ENCODE measurements at places on chromosomes 13 and 19. TPM values are rescaled to one million over a fixed set of nuclear protein-coding genes. Genes with fewer than 3 reads are reported as not detected.

DNA sequence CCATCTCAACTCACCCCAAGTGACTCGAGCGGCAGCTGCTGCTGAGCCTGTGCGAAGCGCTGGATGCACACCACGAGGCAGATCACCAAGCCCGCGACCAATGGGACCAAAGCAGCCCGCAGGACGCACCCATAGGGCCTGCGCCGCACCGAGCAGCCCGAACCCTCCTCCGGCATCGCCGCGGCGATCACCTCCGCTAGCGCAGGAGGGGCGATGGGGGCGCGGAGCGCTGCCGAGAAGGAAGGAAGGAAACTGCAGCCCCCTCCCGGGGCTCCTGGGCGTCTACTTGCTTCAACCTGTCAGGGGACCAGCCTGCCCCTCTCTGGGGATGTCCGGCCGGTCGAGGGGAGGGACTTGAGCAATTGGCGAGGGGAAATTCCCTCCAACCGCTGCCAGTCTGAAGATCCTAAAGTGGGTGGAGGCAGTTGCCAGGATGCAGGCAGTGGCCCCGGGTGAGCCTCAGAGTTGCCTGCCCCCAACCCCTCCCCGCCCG is at the start of gene CD70:
CD70 (minus strand) TSS at position 324 of the 493 bp plus-strand sequence; CDS start at position 176, 148 bp downstream.
- no peak for DNase-seq

CLIP3 gene
- 34.3 TPM for polyA plus RNA-seq

LEUTX gene
- not detected for polyA plus RNA-seq

GRCh38 chr13:54287062-54287764 is 1258.6 kb downstream of the OLFM4 start:
- no peak for DNase-seq

- DNase-seq, result no peak
These were observed 17.7 kb downstream of the PNMA8A start for GRCh38 chr19:46453661-46454060.

KLC3 gene
- 0.30 TPM for polyA plus RNA-seq

LILRA6 gene
- 0.61 TPM for polyA plus RNA-seq

- DNase-seq, result peak; percentile 65
These were observed 11.7 kb downstream of the CYTH2 start for GRCh38 chr19:48480558-48481500.

GARIN5A gene
- polyA plus RNA-seq, result 0.47 TPM

STOML3 gene
- not detected for polyA plus RNA-seq

RYR1 gene
- polyA plus RNA-seq, result 1.6 TPM

GRCh38 chr13:114118086-114118485 is 14.3 kb downstream of the RASA3 start:
- DNase-seq, result no peak

DNA sequence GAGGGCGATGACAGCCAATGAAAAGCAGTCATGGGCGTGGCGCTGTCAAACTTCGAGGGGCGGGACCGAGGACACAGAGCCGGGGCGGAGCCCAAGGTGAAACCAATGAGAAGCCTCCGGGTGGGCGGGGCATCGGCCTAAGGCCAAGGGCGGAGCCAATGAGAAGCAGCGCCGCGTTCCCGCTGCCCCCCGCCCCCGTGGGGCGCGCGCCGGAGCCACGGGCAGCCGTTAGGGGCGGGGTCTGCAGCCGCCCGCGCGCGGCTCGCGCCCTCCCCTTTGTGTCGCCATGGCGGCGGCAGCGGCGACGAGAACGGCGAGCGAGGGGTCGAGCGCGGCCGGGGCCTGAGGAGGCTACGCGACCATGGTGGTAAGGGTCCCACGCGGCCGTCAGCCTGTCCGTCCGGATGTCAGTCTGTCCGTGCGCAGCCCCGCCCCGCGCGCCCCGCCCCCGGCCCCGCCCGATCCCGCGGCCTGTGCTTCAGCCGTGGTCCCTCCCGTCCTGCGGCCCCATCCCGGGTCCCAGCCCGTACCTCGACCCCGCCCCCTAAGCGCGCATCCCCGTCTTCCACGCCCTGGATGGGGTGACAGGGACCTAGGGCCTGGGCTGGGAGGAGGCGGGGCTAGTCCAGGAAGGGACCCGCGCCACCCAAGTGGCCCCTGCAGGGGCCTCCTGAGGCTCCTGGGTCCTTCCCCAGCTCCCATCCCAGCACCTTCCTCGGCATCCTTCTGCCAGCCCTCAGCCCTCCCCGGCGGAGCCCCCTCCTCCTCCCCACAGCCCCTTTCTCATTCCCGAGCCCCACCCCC is at the start of gene ARHGAP33:
ARHGAP33 (plus strand) TSS at position 267 of the 804 bp plus-strand sequence; CDS start at position 362, 95 bp downstream.
- DNase-seq, result peak; percentile 100

- DNase-seq, result no peak
These were observed 73.1 kb downstream of the EPS15L1 start for GRCh38 chr19:16398530-16399249.

DNA sequence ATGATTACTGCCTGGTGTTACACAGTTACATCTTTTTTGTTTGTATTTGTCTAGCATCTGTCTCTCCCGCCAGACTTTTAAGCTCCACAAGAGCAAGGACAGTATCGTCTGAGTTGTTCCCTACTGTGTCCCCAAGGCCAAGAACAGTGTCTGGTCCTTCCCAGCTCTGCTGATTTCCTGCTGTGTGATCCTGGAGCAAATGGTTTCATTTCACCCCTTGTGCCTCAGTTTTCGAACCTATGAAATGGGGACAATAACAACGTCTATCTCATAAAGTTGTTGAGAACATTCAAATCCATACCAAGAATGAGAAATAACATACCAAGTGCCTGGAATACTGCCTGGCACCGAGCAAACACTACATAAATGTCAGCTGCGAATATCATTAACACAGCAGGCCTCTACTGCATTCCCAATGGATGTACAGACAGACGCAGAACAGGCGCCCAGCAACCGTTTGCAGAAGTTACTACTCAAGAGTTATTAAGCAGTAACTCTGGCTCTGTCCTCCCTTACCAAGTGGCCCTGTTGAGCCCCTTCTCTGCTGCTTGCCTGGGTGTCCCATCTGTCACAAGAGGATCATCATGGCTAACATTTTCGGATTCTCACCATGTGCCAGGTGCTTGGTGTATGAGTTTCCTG is 11.4 kb downstream of the XRCC1 start:
- DNase-seq, result no peak

GRCh38 chr19:33740811-33741396 is 55.8 kb upstream of the KCTD15 start:
- DNase-seq, result no peak

ZNF473 gene
- 10.7 TPM for polyA plus RNA-seq

- DNase-seq, result no peak
These were observed 130.6 kb upstream of the SOX1 start for GRCh38 chr13:111936267-111936925.

All from ovary (tissue), 10 donors.